ENCODE measurements at places on chromosomes 11 and 22. TPM values are rescaled to one million over a fixed set of nuclear protein-coding genes. Genes with fewer than 3 reads are reported as not detected.

Gene C11orf16
- not detected for total RNA-seq

Gene CNIH2
- total RNA-seq: 2.1 TPM

Gene PIH1D2
- total RNA-seq: 1.3 TPM

Gene OR8J1
- not detected for total RNA-seq

Gene FKBP2
- total RNA-seq: 133 TPM

Gene TSSK2
- total RNA-seq: not detected

Gene ABCC8
- total RNA-seq: 1.4 TPM

Gene RAB3IL1
- 14.3 TPM for total RNA-seq

Gene LMO1
- total RNA-seq: 2.5 TPM

Gene CABP7
- 0.15 TPM for total RNA-seq

Gene ADAMTS8
- 0.39 TPM for total RNA-seq

Gene SMTNL1
- total RNA-seq: not detected

Gene RASGRP2
- total RNA-seq: 0.74 TPM

Gene KRTAP5-2
- not detected for total RNA-seq

Gene GGT5
- total RNA-seq: 1.9 TPM

Gene OR5B21
- not detected for total RNA-seq

Gene C22orf31
- not detected for total RNA-seq

Gene MICALL1
- 16.8 TPM for total RNA-seq

Gene KRTAP5-8
- not detected for total RNA-seq

Gene IFITM1
- total RNA-seq: 0.24 TPM

Gene DBX1
- total RNA-seq: not detected

Gene EIF3L
- 283 TPM for total RNA-seq

Gene TECTA
- total RNA-seq: 0.13 TPM

Gene DDI1
- total RNA-seq: not detected

Gene GSTT2
- not detected for total RNA-seq

Gene RASD2
- total RNA-seq: 1.7 TPM
